Hippocampal formation (tissue), 2 donors: ENCODE measurements at places on chromosomes 7 and 10.

DNA sequence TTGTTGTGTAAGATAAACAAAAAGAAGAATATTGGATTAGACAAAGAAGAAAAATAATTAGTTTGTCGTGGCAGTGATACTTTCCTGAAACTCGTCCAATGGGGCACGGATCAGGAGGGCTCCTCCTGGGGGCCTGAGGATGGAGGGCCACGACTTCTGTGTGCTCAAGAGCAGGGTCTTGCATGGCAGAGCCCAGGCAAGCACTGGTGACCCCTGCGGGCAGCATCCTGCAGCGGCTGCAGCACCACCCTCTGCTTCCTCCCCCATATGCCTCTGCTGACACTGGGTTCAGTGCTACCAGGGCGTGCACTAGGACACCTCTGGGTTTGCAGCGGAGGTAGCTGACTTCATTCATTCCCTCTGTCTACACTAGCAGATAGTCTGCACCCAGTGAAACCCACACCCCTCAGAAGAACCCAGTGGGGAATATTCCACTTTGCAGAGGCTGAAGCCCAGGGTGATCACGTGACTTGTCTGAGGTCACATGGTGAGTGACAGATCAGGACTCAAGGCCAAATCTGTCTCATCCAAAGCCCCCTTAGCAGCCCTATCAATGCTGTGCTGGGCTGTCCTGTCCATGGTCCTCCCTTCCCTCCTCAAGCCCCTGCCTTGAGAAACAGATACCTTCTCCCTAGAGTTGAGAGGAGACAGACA, 375.5 kb downstream of the TCERG1L start:
- no peak for DNase-seq

- DNase-seq: no peak
Observed at GRCh38 chr10:104084482-104085142, 1.1 kb downstream of the COL17A1 start.

GRCh38 chr7:49852619-49853462, 79.4 kb downstream of the VWC2 start:
- DNase-seq: peak; percentile 21

- no peak for DNase-seq
Observed at GRCh38 chr10:88091490-88092061, 228.2 kb downstream of the PTEN start.

GRCh38 chr7:131327049-131327625, 539 bp upstream of the MKLN1 start:
- peak; percentile 59 for DNase-seq

GRCh38 chr7:85573844-85574243, 387.0 kb upstream of the SEMA3D start:
- no peak for DNase-seq

- no peak for DNase-seq
Observed at GRCh38 chr10:90857635-90858460, at the start of gene HTR7. HTR7 (minus strand) TSS chr10:90858039; CDS start chr10:90857671, 368 bp downstream.

- no peak for DNase-seq
Observed at GRCh38 chr10:126798649-126799048, 106.6 kb upstream of the DOCK1 start.
